Right ventricle myocardium superior (tissue), 1 donor: ENCODE measurements at places on chromosomes 5 and 9. TPM values are rescaled to one million over a fixed set of nuclear protein-coding genes. Genes with fewer than 3 reads are reported as not detected.

- DNase-seq: no peak
Observed at GRCh38 chr5:67542479-67542878, 345.9 kb upstream of the CD180 start.

DNA sequence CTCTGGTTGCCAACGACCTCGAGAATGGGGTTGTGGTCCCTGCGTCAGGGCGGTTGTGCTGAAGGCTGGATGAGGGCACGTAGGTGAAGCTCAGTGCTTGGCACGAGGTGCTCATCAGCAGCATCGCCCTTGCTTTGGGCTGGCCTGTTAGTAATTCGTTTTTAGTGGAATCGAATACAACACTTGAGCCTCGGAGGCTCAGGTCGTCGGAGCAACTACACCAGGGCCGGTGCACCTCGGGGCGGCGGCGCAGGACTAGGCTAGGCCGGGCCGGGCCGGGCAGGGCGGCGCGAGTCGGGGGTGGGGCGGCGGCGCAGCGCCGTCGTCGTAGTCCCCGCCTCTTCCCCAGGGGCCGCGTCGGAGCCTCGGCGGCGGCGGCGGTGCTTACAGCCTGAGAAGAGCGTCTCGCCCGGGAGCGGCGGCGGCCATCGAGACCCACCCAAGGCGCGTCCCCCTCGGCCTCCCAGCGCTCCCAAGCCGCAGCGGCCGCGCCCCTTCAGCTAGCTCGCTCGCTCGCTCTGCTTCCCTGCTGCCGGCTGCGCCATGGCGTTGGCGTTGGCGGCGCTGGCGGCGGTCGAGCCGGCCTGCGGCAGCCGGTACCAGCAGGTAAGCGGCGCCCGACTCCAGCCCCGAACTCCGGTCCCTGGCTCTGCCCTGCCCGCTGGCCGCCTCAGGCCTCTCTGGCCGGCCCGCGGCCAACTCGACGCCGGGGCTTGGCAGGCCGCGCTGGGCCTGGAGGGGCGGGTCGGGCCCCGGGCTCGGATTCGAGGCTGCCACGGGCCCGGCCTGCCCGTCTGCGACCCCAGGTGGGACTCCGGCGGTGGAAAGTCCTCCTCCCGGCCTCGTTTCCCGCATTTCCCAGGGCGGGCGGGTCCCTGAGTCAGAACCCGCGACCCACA lies at the start of gene NDFIP1:
NDFIP1 (plus strand) TSS at position 348 of the 899 bp plus-strand sequence; CDS start at position 544, 196 bp downstream.
- DNase-seq: peak; percentile 93

- DNase-seq: no peak
Observed at GRCh38 chr5:122858451-122858850, 13.0 kb downstream of the SNX24 start.

DNA sequence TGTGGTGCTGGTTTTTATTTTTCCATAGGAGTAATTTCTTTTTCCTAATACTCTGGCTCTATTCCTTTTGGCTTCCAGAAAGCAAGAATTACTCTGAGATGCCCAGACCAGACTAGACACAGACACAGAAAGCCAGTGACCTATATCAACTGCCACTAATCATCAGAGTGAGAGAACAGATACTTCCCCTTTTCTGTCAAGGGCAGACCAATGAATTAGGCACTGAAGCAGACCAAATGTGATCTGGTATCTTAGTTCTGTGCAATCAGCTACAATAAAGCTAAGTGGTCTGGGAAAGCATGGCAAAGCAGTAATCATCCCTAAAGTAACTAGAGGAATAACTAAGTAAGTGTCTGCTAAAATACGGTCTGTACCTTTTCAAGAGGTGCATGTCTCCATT lies 239.1 kb downstream of the ELAVL2 start:
- no peak for DNase-seq

The PFN3 gene
- not detected for total RNA-seq

DNA sequence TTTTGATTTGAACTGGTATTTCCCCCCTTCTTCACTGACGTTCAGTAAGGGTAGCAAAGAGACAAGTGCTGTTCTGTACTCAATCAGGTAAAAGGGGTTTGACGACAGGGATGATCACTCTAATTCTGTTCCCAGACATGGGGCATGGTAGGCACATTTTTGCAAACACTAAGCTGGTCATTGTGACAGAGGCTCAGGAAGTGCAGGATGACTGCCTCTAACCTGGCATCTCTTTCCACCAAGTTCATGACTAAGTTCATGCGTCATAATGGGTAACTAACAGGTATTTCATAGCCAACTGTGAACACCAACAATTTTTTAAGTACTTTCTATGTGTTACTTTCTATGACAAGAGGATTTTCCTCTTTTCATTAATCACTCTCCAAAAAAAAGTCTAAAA lies 166.5 kb downstream of the MAPKAP1 start:
- no peak for DNase-seq

DNA sequence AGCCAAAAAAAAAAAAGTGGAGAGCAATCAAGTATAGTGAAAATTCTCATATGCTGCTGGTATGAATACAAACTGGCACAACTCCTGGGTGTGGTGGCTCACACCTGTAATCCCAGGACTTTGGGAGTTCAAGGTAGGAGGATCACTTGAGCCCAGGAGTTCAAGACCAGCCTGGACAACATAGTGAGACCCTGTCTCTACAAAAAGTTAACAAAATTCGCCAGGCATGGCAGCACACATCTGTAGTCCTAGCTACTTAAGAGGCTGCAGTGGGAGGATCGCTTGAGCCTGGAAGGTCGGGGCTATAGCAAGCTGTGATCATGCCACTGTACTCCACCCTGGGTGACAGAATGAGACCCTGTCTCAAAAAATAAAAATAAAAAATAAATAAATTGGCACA lies 51.7 kb downstream of the FNIP1 start:
- DNase-seq: no peak

- no peak for DNase-seq
Observed at GRCh38 chr5:154200221-154200620, 9.7 kb downstream of the GALNT10 start.

The HTR1A gene
- not detected for total RNA-seq

GRCh38 chr5:90514520-90514919 lies 14.9 kb downstream of the LYSMD3 start:
- DNase-seq: no peak

- DNase-seq: no peak
Observed at GRCh38 chr5:138659561-138659960, 84.4 kb upstream of the HSPA9 start.

DNA sequence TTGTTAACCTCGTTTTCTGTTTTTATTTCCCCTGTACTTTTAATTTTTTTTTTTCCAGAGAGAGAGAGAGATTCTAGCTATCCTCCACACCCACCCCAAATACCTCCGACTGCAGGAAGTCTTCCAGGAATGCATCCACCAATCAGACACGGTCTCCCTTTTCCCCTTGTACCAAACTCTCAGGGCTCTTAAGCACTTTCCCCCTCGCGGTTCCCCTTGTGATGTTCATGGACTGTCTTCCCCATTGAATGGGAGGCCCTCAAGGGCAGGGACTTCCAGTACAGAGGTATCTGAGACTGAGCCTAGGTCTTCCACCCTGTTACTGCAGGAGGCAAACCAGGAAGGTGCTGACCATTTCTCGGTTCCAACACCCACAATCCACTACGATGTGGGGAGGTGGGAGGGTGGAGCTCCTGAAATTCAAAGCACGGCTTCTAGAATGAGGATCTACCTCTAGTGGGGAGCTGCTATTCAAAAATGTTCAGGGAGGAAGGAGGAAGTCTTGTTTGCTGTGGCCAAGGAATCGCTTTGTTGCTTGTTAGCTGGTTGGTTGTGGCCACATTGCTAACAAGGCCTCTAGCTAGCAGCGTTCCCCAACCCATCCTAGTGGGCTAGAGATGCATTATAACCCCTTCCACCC lies 37.5 kb upstream of the PTGS1 start:
- no peak for DNase-seq

DNA sequence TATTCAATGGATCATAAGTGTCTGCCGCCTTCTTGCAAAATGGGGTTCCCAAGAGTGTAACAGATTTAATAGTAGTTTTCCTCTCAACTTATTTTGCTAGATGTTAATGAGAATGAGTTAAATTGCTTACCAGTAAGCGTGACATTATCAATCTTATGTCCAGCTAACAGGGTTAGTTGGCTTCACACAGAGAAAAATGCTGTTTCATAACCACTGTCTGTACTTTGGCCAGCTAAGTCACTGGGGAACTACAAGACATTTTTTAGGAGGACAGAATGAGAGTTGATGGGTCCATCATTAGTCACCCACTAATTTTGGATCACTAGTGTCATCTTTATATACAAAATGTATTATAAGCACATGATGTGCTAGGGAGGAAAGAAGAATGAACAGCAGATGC lies 1.4 kb downstream of the CDC37L1 start:
- no peak for DNase-seq

DNA sequence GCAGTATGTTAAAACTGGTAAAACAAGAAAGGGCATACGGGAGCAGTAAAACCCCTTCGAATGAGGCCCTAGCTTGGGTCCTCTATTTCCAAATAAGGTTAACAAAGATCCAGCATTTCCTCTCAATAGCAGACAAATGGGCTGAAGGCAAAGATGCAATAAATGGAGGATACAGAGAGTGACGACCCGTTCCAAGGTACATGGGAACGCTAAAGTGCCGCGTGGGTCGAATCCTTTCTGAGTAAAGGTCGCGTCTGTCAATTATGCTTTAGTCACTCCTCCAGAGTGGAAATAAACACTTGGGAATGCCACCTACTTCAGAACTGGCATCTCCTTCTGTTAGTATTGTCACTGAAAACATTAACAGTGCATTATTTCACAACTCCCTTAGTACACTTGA lies 24.7 kb downstream of the ARL15 start:
- DNase-seq: no peak

DNA sequence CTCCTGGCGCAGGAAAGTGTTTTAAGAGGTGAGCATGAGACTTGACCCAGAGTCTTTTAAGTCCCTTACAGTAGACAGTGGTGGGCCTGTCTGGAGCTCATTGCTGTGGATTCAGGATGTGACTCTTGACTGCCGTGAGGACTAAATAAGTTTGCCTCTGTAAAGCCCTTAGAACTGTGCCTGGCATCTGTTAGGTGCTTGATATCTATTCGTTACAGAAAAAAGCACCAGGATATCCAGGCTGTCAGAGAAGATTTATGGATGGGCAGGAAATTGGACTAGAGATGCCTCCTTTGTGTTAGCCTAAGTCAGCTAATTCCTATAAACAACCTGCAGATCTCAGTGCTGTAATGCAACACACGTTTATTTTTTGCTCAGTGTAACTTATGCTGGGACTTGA lies 12.6 kb downstream of the ERGIC1 start:
- DNase-seq: no peak

GRCh38 chr5:39891376-39891775 lies 466.6 kb upstream of the DAB2 start:
- DNase-seq: no peak

DNA sequence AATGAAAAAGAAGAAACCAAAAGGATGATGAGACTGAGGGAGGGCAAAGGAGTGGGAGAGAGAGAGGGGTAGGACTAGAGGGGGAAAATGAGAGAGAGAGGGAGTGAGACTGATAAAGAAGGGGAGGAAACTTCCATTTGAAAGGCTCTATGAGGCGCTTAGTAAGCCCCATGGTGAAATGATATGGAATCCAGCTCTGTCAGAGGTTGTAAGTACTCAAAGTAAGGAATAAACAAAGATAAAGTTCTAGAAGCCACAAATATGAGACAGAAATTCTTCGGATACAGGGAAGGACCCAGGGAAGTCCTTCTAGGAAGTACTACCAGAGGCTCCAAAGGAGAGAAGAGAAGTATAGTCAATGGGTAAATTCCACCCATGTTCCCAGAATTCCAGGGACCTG lies 21.7 kb upstream of the VLDLR start:
- DNase-seq: no peak

The SPATA31A3 gene
- not detected for total RNA-seq

DNA sequence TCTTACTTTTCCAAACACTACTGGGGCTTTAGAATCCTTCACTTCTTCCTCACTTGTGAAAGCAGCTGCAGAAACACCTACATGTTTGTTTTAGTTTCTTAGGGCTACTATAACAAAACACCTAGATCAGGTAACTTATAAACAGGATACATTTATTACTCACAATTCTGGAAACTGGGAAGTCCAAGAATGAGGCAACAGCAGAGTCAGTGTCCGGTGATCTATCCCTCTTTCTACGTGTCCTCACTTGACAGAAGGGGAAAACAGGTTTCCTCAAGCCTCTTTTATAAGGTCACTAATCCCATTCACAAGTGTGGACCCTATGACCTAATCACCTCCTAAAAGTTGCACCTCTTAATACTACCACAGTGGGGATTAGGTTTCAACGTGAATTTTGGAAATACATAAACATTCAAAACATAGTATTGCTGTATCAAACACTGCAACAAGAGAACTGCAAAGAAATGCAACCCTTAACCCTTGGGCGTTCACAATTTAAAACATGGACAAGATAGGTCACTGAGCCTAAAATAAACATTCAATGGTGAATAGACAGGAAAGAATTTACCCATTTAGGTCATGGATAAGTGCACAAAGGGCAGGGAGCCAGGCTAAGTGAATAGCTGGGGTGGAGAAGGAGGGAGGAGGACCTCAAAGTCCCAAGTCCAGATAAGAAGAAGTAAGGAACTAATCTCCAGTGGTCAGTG lies 104.3 kb downstream of the PIK3R1 start:
- DNase-seq: no peak

The AGXT2 gene
- total RNA-seq: not detected

The DHFR gene
- 10.7 TPM for total RNA-seq

The TNFSF15 gene
- total RNA-seq: not detected

The SLC6A18 gene
- not detected for total RNA-seq

DNA sequence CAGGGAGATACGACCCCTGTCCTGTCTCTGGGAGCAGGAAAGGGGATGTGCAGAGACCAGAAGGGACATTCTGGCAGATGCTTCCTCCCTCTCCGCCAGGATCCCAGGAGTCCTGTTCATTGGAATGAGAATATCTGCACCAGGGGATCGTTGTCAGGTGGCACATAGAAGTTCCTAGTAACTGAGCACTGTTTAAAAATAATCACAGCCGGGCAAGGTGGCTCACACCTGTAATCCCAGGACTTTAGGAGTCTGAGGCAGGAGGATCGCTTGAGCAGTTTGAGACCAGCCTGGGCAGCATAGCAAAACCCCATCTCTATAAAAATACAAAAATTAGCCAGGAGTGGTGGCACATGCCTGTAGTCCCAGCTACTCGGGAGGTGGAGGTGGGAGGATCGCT lies 12.3 kb downstream of the SARDH start:
- DNase-seq: no peak

DNA sequence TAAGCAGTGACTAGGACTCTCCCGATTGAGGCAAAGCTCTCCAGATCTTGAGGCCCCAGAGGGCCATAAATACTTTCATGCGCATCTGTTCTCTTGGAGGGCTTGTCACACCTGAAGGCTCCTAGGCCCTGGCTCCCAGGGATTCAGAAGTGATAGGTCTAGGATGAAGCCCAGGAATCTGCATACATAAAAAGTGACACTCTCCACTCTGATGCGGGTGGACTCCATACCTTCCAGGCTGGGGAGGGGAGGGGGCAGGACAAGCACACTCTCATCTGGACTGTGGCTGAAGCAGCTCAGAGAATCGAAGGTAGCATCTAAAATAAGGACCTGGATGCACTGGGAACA lies 9.1 kb upstream of the CYSTM1 start:
- no peak for DNase-seq

DNA sequence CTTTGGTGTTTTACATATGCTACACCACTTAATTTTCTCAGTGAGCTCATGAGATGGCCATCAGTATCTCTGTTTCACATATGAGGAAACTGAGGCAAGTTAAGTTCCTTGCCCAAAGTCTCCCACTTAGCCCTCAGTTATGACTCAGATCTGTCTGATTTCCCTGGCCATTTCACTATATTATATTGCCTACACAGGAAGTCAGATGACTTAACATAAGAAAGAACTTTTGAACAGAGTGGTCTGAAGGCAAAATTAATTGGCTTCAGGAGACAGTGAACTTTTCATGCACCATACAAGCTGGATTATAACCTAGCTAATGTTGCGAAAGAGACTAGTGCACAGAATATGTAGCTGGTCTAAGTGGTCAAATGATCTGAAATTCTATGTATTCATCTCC lies 221.6 kb downstream of the NFIB start:
- DNase-seq: no peak
